ENCODE measurements at places on chromosomes 2 and 18.

DNA sequence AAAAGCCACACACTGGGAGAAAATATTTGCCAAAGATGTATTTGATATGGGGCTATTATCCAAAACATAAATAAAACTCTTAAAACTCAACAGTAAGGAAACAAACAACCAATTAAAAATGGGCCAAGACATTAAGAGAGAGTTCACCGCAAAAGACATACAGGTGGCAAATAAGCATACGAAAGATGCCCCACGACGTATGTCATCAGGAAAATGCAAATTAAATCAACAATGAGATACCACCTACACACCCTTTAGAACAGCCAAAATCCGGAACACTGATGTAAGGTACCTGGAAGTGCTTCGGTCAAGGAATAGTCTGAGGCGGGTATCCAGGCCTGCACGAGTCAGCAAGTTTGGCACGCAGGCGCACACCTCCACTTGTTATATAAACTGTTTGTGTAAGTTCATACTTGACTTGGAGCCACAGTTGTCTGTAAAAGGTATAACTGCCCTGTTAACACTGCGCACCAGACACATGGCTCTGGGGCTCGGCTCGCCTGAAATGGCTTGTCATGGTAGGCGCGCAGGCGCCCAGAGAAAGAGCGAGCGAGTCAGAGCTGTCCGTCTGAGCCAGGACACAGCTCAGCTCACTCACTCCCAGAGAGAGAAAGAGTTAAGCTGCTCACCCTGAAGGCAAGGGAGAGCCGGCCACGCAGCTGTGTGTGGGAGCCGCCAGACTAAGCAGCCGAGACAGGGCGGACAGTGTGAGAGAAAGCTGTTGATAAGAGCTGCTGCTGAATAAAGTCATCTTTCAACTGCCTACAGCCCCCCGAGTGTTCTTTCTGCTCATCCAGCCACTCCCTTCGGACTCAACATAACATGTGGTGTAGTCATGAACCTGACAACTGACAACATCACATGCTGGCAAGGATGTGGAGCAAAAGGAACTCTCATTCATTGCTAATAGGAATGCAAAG is 87.3 kb downstream of the HNRNPLL start:
- DNase-seq, result no peak

DNA sequence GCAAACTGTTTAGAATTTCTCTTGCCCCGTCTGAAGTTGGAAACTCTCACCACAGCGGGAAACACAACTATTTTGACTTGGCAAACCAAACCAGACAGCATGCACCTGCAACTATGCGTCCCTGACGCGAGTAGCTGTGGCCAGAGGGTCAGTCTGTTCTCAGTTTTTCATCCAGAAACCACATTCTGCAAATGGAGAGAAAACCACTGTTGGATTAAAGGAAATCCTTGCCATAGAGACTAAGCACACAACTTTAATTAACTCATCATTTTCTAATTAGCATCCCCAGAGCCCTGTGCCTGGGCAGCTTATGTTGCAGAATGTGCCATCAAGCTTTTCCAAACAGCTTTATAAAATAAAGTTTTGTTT is 415.7 kb upstream of the TCF4 start:
- no peak for DNase-seq

GRCh38 chr2:119116411-119117295 is 41.9 kb downstream of the C1QL2 start:
- DNase-seq, result no peak

DNA sequence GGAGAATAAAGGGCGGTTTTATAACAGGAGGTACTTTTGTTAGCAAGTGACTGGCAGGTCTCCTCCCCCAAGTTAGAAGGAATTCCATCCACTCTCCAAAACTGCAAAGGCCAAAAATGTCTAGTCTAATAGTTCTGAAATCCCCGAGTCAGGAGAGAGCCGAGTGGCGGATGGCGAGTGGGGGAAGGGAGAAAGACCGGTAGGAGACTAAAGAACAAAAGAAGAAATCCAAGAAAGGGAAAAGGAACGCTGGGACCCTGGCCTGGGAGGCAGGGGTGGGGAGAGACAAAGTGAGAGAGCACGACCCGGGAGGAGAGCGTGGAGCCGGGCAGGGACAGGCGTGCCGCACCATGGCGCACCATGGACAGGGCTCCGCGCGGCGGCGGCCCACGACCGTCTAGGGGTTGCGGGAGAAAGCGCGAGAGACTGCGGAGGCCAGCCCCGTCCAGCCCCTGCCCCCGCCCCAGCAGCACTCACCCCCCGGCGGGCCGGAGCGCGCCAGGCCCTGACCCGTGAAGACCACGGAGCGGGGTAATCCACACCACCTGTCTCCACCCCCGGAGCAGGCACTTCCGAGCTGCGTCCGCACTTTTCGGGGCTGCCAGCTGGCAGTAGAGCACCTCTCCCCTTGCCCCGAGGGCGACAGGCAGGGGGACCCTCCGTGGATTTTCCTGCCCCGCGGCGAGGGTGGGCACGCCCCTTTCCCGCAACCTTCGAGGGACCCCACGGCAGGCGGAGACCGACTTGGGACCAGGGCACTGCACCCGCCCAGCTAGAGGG is 1.6 kb downstream of the CDH2 start:
- DNase-seq, result no peak

GRCh38 chr2:105712981-105713596 is 31.6 kb upstream of the NCK2 start:
- no peak for DNase-seq

GRCh38 chr2:127008265-127009015 is 98.5 kb downstream of the BIN1 start:
- DNase-seq, result no peak
